ENCODE measurements at places on chromosomes 6 and 20. TPM values are rescaled to one million over a fixed set of nuclear protein-coding genes. Genes with fewer than 3 reads are reported as not detected.

DNA sequence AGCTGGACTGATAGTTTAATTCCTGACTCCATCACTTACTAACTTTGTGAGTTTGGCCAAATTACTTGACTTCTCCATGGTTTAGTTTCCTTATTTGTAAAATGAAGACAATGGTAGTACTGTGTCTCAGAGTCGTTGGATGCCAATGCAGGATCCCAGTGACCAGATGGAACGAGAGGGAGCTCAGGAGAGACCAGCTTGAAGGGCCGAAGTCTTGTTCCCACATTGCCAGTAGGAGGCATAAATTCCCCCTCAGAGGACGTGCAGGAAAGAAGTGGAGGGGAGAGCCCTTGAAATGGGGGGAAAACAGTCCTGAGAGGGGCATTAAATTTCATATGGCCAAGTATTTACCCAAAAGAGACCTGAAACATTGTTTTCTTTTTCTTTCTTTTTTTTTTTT, 2.1 kb upstream of the MUC22 start:
- DNase-seq = no peak

SLC35D3 gene
- polyA plus RNA-seq = not detected

GRCh38 chr20:57435498-57436222, 44.5 kb downstream of the RBM38 start:
- DNase-seq = peak; percentile 71

DNA sequence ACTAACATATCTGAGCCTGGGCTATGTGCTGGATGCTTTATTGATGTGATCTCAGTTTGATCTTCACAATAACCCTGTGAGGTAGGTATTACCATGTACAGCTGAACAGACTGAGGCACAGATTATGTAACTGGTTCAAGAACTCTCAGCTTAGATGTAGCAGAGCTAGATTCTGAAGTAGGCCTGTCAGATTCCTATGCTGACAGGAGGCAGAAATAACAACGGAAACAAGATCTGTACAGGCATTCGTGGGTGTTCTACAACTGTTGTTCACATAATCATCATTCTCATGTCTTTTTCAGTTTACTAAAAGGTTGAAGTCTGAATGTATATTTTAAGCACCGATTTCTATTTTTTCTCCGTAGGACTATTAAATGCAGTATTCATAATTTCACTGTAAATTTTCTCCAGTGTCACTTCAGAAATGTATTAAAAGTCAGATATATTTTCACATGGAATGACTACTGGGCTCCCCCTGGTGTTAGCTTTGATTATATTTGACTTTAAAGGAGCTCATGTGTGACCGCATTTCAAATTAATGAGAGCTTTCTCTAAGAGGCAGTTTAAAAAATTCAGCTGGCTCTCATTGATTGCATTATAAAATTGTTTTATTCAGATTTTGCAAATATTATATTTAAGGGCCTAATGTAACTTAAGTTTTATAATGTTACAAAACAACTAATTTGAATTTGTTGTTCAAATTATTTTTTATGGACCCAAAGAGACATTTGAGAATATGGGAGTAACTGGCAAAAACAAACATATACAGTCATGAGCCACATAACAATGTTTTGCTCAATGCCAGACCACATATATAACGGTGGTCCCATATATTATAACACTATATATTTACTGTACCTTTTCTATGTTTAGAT, 36.4 kb upstream of the SLC17A4 start:
- peak; percentile 42 for DNase-seq

RALY gene
- 210 TPM for polyA plus RNA-seq

DNA sequence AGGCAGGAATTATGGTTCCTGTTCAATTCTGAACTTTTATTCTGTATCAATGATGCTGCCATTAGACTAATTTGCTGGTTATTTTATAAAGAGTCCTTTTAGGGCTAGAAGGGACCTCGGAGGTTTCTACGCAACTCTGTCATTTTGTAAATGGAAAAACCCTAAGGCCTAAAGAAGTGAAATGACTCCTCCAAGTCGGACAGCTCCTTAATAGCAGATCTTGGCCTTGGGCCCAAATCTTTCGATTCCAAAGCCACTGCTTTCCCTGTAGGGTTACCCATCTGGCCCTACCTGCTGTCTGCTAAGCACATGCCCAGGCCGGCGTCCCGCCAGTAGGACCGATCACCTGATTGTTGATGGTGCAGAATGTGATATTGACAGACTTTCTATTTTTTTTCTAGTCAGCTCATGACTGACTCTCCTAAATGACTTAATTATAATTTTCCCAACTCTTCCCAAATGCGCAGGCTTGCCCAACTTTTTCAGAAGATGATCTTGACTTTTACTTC, 40.2 kb downstream of the PLEKHG1 start:
- no peak for DNase-seq

DNA sequence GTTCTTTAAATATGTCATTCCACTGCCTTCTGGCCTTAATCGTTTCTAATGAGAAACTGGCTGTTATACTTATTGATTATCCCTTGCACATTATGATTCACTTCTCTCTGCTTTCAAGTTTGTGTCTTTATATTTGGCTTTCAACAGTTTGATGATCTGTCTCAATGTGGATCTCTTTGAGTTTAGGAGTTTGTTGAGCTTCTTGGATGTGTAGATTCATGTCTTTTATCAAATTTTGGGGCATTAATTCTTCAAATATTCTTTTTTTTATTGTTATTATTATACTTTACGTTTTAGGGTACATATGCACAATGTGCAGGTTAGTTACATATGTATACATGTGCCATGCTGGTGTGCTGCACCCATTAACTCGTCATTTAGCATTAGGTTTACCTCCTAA, 29.3 kb downstream of the ZBTB9 start:
- no peak for DNase-seq

- no peak for DNase-seq
Measured at GRCh38 chr6:161117308-161117707, 125.7 kb downstream of the MAP3K4 start.

Measured in renal pelvis (tissue), 12 donors.